Skeletal muscle cell (primary cell): ENCODE measurements at places on chromosomes 5 and 9.

- no peak for DNase-seq
Measured at GRCh38 chr9:117116084-117116483, 298.8 kb downstream of the ASTN2 start.

GRCh38 chr5:17235731-17236330 lies 18.4 kb downstream of the BASP1 start:
- no peak for DNase-seq

DNA sequence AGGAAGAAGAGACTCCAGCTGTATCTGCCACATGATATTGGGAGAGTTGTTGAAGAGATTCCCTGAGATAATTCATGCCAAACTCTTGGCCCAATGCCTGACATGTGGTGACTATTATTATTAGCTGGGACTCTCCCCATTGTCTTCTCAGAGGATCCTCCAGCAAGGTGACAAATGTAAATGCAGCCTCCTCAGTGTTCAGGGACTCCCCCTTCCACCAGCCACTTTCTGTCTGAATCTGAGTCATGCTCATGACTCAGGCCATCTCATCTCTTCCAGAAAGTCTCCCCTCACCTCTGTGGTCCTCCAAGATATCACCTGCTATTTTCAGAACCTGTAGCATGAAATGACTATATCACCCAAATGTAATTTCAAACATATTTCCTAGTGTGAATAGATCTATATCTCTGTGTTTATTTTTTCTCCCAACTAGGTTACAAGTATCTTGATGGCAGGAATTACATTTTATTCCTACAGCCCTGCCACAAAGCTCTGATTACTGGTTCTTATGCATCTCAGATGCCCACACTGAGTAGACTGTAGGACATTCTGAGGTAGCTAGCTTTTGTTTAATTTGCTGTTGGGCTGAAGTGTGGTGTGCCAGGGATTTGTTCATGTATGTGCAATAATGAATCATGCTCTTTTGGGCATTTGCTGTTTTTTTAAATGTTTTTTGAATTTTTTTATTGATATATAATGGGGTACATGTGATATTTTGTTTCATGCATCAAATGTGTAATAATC lies 126.6 kb upstream of the IL12B start:
- DNase-seq = no peak

GRCh38 chr9:4670591-4670990 lies 4.3 kb upstream of the SPATA6L start:
- no peak for DNase-seq

DNA sequence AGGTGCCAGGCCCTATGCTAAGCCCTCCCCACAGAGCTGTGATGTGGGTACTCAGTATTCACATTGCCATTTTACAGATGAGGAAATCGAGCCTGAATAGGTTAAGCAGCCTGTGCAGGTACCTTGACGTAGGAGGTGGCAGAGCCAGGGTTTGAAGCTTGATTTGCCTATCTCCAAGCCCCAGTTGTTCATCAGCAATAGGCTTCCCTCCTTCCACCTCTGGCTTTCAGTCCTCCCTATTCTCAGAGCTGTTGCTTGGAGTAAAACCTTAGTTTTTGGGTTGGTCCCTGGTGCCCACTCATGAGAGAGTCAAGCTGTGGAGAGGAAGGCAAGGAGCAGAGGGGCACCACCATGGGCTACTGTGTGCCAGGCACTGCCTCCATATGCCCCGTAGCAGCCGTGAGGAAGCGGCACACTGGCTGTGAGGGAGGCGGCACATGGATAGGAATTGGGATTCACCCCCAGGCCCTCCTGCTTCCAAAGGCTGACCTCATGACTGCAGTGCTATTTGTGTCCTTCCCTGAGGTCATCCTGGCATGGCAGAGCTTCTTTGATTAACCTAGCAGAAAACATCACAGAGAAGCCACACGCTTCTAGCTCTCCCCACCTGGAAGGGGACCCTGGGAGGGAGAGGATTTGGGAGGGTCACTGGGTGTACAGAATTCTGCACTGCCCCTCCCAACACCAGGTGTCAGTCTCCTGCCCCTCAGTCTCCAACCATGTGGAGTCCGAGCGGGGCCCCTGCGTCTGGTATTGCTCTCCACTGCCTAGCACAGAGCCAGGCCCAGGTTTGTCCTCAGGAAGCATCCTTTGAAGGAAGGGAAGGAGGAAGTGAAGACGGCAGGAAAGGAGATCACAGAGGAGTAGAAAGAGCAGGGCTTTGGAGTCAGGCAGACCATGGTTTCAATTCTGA lies 109.8 kb downstream of the RGS3 start:
- no peak for DNase-seq

DNA sequence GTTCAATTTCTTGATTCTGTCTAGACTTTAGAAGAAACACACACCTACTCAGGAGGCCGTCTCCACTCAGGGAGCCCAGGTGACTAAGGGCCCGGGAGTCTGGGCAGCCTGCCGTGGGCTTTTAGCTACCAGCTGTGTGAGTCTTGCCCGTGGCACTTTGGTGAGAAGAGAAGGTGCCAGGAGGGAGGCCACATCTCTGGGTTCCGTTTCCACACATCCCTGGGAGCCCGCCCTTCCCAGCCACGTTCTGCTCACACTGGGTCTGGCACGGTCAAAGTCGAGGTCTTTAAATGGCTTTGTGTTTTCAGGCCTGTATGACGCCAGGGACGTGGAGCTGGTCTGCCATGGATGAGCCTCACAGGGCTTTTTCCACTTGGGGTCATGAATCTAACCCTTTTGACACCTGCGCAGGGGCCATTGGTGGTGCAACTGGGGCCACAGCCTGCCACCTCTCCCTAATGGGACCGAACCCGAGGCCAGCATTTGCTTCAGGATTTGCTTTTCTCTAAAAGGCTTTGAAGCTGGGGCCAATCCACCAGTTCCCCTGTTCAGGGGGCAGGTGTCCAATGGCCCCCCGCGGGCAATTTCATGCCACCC lies 17.2 kb upstream of the FCN2 start:
- DNase-seq = no peak

DNA sequence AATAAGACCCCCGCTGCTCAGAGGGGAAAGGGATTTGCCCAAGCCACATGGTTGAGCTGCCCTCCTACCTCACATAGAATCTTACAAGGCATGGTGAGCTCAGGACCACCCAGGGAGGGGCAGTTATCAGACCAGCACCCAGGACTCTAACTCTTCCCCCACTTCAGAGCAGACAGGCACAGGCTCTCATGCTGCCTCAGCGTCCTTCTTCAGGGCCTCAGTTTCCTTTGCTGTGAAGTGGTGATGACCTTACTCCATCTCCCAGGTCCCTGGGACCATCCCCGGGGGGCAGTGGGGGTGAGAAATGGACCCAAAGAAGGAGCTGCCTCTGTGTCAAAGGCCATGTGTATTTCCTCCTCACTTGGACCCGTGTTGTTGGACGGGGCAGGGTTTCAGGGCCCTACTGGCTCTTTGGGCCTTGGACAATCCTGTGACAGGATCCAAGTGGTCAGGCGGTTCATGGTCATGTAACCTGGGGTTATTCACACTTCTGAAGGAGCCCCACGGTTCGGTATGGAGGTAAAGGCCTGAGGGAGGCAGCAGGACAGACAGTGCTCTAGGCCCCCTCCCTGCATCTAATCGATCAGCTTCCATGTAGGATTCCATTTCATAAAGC lies 31.7 kb upstream of the CSF1R start:
- no peak for DNase-seq

DNA sequence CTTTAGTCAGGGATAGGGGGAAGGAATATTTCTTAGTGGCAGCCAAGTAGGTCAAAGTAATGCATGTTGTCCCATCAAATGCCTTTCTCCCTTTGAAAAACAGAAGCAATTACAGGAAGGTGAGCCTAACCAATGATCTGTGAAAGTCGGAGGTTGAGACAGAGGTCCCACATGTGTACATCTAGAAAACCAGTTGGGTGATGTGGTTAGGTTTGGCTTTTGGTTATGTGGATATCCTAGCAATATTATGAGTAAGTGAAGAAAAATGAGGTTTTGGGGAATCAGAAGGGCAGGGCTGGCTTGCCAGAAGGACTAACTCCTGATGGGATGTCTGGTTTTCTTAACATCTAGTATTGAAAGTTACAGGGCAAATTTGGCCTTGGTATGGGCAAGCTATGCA lies 63.4 kb upstream of the PALM2AKAP2 start:
- DNase-seq = no peak

GRCh38 chr5:173762045-173762444 lies 126.1 kb upstream of the CPEB4 start:
- DNase-seq = no peak

GRCh38 chr9:91681461-91682305 lies 258.1 kb upstream of the NFIL3 start:
- peak; percentile 15 for DNase-seq

GRCh38 chr9:3807601-3808000 lies 281.8 kb upstream of the RFX3 start:
- DNase-seq = no peak

GRCh38 chr5:132102101-132102701 lies 28.6 kb downstream of the CSF2 start:
- DNase-seq = no peak

GRCh38 chr5:170747851-170748250 lies 35.7 kb upstream of the GABRP start:
- no peak for DNase-seq

DNA sequence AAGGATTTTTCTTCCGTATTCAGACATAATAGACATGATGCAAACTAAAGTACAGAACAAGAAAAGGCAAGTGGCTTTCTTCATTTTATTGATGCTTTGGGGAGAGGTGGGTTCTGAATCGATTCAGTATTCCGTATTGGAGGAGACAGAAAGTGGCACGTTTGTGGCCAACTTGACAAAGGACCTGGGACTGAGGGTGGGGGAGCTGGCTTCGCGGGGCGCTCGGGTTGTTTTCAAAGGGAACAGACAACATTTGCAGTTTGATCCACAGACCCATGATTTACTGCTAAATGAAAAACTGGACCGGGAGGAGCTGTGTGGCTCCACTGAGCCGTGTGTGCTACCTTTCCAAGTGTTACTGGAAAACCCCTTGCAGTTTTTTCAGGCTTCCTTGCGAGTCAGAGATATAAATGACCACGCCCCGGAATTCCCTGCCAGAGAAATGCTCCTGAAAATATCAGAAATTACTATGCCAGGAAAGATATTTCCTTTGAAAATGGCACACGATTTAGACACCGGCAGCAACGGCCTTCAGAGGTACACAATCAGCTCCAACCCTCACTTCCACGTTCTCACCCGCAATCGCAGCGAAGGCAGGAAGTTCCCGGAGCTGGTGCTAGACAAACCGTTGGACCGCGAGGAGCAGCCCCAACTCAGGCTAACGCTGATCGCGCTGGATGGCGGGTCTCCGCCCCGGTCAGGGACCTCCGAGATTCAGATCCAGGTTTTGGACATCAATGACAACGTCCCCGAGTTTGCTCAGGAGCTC lies 551 bp downstream of the PCDHB6 start:
- DNase-seq = no peak

DNA sequence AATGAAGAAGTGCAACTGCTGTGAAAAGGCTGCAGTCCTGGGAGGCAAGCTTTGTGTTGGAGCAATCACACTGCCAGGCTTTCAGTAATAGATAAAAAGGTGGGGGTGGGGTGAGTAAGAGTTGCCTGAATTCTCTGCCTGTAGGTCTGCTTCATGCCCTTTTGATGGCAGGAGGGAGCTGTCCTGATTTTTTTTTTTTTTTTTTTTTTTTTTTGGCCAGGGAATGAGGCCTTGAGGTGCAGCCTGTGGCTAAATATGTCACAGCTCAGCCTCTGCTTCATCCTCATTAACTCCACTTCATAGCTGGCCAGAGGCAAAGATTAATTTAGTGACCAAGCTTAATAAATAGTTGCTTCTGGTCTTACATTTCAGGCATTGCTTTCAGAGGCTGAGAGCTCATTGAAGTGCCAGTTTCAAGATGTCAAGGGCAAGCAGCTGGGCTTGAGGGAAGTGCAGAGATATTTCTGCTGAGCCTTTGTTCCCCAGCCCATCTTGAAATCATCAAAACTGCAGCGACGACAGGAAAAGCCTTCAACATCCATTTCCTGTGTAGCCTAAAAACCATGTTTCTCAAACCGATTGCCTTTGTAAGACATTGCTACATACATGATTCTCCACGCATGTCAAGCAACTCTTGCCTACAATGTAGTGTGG lies 134.7 kb downstream of the MACIR start:
- no peak for DNase-seq

DNA sequence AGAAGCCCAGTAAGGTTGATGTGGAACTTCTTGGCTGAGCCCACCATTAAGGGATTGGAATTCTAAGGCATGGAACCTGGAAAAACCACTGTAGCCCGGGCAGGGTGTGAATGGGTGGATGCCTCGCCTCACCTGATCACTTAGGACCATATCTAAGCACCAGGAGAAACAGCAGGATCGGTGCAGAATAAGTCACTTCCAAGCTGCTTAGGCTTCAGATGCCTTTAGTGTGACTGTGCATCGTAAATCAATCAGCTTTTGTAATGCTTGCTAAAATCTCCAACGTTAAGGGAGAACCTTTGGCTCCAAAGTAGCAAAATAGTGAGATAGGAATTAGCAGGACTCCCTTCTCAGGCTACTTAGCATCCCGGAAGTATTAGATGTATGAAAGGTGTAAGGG lies 103.9 kb upstream of the MEGF10 start:
- DNase-seq = no peak

DNA sequence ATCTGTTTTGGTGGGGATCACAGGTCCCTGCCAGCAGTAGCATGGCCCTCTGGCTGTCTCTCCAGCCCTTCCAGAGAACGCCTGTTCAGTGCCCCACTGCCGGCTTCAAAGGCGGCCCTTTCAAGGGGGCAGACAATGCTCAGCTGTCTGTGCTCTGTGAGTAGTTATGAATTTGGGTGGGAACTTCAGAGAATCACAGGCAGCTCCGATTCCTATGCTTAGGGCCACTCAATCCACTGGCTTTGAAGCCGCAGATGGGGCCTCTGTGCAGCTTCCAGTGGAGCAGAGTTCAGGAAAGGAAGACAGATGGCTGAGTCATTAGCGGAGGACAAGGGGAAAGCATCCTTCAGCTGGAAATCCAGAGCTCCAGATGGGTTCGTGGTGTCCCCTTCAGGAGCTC lies 42.4 kb downstream of the NKX2-5 start:
- no peak for DNase-seq
